Esophagus squamous epithelium (tissue), 5 donors: ENCODE measurements at places on chromosomes 11 and 22.

- DNase-seq, result no peak
These were observed 390 bp upstream of the TMEM151A start for GRCh38 chr11:66291303-66291705.

DNA sequence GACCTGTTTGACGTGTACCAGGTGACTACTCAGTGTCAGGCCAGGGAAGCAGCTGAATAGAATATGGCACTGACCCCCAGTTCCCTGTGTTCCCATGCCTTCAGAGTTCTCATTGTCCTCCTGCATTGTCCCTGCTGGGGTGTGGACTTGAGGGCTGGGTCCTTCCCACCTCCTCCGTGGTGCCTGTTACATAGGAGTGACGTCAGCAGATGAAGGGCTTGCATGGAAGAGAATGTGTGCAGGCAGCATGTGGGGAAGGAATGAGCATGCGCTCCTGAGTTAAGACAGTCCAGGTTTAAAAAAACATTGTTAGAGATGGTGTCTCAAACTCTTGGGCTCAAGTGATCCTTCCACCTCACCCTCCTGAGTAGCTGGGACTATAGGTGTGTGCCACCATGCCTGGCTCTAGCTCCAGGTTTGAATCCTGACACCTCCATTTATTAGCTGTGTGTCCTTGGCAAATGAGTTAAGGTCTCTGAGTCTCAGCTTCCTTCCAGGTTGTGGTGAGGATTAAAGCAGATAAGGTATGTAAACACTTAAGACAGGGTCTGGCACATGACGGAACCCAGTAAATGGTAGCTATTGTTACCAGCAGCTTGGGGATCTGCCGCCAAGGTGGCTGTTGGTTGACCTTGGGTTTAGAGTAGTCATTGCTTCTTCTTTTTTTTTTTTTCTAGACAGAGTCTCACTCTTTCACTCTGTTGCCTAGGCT, 7.5 kb upstream of the SOX10 start:
- DNase-seq, result no peak

DNA sequence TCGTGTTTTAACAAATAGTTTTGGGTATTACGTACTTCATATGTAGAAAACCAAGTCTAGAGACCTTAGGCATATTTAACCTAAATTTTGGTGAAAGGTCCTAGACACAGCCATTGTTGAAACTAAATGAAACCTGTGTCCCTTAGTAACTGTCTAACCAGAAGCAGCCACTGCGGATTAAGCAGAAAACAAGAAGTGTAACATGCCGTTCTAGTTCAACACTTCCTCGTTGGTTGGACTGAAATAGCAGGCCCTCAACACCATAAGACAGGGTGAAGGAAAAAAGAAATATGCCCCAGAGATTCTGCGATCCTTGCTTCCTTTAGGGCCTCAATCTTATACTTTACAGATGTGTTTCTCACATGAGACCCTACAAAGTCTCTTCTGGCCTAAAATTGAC, 2.0 kb downstream of the NAA40 start:
- DNase-seq, result no peak

- no peak for DNase-seq
These were observed 2.2 kb downstream of the ME3 start for GRCh38 chr11:86670181-86670580.

GRCh38 chr22:40512426-40513136, 123.9 kb downstream of the MRTFA start:
- DNase-seq, result no peak

GRCh38 chr11:122045181-122045586, 70.8 kb downstream of the BLID start:
- no peak for DNase-seq

DNA sequence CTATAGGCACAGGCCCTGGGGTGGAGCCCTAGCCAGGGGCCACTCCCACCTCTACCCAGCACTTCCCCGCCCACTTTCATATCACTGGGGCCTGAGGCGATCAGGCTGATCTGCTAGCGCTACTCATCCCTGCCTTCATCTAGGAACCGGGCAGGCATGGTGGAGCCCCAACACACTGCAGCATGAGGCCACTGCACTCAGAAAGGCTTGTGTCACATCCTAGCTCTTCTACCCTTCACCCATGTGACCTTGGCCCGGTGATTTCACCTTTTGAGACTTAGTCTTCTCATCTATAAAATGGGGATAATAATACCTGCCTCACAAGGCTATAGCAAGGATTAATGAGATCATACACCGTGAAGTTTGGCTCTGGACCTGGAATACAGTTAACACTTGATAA, 18.1 kb upstream of the GDPD5 start:
- no peak for DNase-seq

DNA sequence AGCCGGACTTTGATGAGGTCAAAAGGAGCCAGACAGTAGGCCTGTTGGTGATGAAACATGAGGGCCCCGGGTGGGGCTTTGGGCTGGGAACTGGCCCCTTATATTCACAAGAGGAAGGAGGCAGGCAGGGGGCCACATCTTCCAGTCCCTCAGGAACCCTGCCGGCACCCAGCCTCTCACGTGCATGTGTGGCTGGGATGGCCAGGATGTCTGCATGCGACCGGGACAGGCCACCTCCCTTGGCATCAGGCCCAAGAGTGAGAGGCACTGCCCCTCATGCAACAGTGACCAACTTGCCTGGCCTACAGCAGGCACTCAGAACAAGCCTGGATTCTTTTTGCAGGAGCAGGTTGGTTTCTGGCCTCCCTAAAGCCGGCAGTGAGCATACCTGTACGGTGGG, 5.4 kb downstream of the SLC25A45 start:
- no peak for DNase-seq

DNA sequence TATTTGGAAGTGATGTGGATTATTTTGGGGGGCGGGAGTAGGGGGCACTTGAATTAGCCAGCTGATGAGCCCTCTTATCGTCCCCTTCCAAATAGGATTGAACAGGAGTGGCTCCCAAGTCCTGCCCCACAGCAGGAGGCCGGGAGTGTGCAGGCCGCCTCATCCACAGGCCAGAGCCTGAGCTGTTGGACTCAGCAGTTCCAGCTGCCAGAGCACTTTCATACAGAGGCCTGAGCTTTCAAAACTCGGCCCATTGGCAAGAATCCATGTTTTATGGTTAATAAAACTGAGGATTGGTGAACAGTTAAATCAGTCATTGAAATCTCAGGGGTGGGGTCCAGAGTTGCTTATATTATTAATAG, 9.6 kb downstream of the FAM118A start:
- no peak for DNase-seq

DNA sequence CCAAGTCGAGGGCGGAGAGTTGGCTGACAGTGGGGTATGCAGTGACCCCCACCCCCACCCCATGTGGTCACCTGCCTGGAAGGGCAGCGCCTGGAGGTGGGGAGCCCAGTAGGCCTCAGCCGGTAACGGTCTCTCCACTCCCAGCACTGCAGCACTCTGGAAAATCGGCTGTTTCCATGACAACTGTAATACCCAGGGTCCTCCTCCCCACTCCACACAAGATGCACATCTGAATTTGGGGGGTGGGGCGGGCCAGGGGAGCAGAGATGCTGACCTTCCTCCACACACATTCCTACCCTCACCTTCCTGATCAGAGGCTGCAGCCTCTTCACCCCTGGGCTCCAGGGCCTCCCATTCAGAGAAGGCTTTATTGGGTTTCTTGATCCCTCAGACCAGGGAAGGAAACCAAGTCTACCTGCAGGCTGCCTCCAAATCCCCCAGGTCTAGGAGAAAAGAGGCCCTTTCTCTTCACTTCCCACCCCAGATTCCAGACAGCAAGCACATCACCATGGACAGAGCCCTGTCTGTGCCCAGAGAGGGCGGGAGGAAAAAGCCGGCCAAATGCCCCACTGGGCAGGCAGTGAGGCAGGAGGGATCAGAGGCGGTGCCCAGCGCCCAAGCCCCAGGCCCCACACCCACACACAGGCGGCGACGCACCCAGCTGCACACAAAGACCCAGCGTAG, 46.5 kb downstream of the SLC22A12 start:
- no peak for DNase-seq

DNA sequence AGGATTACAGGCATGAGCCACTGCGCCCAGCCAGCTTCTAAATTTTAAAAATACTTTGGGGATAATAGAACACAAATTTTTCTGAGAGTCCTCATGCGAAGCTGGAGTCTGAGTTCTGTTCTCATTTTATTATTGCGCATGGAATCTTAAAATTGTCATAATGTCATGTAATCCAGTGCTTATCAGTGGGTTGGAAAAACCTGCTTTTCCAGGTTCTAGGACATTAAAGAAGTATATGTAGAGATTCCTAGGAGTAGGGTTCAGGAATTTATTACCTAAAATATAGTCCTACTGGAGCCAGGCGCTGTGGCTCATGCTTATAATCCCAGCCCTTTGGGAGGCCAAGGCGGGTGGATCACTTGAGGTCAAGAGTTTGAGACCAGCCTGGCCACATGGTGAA, 4.6 kb upstream of the E2F8 start:
- DNase-seq, result no peak

DNA sequence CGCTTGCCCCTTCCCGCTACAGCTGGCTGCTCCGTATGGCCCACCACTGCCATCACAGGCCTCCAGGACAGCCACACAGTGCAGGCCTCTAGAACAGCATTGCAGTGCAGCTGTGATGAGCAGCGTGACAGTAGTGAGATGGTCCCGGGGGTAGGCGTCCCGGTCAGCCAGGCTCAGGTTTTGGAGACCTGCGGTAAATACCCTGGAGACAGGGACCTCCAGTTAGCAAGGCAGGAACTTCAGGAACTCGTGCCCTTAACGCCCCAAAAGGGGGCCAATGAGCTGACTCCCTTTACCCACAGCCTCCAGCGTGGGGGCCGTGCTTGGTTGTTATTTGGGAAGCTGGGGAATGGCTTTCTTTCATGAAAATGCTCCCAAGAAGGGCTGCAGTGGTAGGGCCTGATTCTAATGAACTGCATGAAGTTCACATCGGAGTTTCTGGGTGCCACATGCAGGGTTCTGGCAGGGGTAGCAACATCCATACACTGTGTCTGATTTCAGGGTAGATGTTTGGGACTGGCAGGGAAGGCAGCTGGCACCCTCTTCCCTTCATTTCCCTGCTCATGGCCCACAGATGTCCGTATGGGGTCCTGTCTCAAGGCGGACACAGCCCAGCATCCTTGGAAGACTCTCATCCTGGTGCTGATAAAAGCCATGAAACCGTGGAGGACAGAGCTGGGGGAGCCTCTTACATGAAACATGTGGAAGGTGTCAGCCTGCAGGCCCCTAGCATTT, 440.5 kb downstream of the TBC1D22A start:
- DNase-seq, result no peak

DNA sequence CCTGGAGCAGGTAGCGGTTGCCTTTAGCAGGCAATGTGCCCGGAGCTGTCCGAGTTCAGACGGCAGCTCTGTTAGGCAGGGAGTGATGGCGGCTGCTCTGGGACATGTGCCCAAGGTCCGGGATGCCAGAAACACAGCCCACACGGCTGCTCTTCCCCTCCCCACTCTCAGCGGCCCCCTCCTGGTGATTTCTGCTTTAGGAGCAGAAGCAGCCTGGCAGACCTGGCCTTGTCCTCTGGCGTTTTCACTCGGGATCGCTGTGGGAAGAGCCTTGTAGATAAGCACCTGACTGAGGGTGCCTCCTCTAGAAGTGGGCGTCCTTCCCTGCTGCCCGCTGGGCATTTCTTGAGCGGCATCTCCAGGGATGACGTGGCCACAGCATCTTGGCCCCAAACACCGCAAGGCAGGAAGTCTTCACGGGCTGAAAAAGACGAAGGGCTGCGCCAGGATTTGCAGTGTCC, 392.2 kb downstream of the TBC1D22A start:
- DNase-seq, result no peak

DNA sequence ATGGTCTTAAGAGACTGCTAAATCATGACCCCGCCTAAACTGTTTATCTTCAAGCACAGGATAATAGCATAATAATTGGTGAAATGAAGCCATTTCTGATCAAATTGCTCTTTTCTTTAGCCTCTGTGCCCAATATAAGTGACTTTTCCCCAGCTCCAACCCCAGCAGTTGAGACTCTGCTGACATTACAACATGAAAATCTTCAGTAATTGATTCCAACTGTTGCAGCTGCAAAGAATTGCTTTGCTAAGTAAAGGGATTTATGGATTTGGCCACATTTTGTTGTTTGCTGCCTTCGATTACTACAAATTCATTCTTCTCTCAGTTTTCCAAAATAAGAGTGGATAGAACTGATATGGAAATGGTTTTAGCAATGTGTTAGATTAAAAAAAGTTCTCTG, 576.7 kb upstream of the LRRC4C start:
- DNase-seq, result no peak

DNA sequence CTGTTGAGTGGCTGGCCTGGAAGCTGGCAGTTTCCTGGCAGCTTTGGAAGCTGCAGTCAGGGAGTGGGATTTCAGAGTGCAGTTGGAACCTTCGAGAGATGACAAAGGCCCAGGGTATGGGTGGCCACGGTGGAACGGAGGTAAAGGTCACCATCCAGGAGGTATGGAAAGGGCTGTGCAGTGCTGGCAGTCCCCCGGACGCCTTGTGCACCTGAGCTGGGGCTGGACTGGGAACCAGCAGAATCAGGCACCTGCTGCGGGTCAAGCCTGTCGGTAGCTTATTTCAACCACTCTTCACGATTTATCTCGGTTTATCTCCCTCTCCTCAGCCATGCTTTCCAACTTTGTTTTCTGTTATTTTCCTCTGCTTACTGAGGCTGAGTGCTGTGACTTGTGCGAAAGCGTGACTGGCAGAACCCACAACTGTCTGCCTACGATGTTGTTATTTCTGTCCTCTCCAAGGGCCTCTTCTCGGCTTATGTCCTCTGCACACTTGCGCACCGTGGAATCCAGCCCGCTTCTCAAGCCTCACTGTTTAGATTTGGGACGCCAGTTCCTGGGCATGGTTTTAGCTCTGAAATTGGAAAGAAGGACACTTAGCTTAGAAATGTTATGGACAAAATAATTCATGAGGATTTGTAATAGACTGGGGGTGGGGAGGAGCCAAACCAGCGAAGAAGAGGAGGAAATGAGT, 24.0 kb upstream of the ATXN10 start:
- no peak for DNase-seq

DNA sequence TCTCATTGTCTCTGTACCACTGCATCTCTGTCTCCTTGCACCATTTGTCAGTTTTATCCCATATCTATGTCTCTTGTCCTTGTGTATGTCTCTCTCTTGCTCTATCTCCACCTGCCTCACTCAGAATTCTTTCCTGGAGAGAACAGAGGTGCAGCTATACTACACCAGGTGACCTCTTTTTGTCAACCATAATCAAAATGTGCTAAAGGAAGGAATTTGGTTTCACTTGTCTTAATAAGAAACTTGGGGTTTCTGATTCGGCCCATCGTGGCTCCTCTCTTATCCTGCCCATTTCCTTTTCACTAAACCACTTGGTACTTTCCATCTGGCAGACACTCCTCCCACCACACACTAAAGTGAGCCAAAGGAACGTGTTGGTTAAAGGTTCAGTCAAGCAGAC, 2.0 kb upstream of the C11orf42 start:
- no peak for DNase-seq

DNA sequence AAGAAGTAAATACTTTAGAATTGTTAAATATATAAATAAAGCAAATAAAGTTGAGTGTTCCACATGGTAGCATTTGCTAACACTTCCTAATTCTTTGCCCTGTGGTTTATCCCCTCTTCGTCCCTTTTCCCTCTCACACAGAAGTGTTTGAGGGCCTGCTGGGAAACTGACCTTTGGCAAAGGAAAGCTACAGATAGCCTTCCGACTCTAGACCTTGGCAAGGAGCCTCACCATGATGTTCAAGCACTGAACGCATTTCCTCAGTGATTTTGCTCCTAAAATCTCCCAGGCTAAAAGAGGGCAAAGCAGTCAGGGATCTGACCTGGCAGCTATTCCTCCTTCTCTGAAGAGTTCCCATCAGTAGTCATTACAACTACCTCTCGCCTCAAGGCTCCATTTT, 52.5 kb upstream of the HORMAD2 start:
- DNase-seq, result no peak

- no peak for DNase-seq
These were observed 11.8 kb downstream of the UPB1 start for GRCh38 chr22:24506802-24507438.

- no peak for DNase-seq
These were observed 32.6 kb downstream of the SHANK3 start for GRCh38 chr22:50705219-50705691.
